ENCODE measurements at places on chromosomes 2 and 18.

DNA sequence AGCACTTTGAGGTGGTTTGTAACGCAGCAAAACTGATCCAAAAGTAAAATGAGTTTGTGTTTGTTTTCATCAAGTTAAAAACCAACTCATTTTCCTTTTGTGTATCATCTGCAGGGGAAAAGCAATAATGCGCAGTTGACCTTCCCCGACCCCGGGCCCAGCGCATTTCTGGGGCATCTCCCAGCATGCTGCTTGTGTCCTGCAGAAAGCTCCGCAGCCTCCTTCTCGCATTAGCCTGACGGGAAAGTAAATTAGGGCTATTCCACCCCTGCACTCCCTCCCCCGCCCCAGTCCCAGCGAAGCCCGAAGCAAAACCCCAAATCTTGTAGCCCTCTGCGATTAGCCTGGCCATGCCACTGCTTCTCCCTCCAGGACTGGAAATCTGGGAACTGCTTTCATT, 82.0 kb upstream of the PPM1B start:
- DNase-seq = no peak

GRCh38 chr2:224027931-224028330, 11.2 kb downstream of the SERPINE2 start:
- DNase-seq = no peak

GRCh38 chr2:187912950-187913349, 358.7 kb upstream of the TFPI start:
- no peak for DNase-seq

DNA sequence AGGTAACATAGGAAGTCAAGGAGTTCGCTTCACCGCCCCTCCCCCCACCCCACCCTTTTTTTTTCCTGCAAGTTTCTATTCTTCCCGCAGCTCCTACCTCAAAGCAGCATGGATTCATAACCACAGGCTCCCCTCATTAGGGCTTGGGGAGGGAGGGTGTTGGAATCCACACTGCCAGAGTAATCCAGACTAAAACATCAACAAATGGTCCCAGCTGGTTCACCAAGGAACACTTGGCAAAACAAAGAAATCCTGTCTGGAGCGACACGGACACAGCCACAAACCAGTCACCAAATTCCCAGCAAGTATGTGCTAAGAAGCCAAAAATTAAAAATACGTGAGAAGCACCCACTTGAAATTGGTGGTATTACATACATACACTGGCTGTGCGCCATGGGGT, 106.9 kb upstream of the PPP1CB start:
- DNase-seq = no peak

DNA sequence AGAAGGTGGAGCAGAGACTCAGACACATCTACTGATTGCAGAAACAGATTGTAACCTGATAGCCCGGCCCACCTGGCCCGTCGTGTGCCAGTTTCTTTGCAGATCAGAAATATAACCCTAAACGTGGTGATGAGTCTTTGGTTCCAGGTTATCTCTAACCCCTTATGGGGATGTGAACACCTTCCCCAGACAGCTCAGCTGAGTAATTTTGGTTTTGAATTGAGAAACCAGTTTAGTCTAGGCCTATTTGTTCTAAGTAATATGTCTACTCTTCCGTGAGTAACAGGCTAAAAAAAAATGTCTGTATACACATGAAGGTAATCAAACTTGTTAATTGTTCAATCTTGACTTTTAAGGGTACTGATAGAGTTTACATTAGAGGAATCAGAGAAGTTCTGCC, 35.7 kb downstream of the RASGRP3 start:
- DNase-seq = no peak

Data from activated CD8-positive, alpha-beta memory T cell treated with anti-CD3 and anti-CD28 coated beads for 48 hours (primary cell).